ENCODE measurements at places on chromosomes 2 and 18.

DNA sequence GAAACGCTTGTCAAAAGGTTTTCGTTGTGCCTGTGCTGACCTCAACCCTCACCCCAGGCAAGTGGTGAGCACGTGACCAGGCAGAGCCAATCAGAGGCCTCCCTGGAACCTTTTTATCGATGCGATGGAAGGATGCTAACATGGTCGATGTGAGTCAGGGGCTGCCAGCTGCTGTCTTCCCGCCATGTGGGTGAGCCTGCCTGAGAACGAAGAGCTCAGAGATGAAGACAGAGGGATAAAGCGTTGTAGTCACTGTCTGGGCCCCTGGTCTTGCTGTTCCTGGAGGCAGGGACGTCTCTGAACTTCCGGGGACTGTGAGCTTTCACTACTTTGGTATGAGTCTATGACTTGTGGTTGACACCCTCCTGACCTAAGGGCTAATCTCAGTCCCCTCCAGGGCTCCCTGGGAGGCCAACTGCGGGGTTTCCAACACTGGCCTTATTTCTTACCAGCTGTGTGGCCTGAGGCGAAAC is 18.6 kb downstream of the DNMT3A start:
- peak; percentile 64 for DNase-seq

DNA sequence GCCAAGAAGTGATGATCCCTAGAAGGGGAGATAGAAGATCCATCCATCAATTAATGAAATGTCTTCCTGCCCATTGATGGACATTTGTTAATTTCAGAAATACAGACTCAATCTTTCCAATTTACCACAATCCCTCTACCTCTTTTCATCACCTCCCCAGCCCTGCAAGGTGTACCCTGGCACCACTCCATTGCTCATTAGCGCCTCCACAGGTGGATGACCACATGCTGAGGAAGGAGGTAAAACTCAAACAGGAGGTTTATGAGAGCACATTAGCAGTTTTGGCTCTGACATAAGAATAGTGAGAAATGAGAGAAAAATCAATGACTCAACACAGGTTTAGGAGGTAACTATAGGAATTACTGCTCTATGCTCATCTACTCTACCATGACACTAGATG is 208.0 kb downstream of the C1D start:
- no peak for DNase-seq

- no peak for DNase-seq
Measured at GRCh38 chr2:217681791-217682190, 321.0 kb downstream of the TNS1 start.

DNA sequence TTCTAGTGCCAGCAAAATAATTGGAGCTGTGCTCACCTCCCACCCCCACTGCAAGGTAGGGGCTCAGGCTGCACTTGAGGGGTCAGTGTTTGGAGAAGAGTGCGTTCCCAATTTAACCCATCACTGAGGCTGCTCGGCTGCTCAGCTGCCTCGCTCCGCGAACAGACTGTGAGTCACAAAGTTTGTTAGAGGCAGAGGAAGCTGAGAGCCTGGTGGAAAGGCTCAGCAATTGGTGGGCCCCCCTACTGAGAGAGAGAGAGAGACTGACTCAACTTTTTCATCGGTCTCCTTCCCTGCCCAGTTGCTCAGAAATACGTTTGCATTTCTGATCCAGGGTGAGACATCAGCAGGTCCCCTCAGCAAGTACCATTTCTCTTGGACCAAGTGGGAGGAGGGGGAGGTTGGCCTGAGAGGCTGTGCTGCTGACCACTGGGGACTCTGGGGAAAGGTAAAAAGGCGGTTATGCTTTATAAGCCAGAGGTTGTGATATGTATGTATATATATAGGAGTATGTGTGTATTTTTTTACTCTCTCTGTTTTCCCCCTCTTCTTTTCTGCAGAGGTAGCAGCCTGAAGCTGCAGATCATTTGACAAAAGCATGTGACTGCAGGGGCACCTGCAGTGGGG is 1.5 kb downstream of the EFR3B start:
- peak; percentile 13 for DNase-seq

Data from effector CD4-positive, alpha-beta T cell (primary cell).